ENCODE measurements at places on chromosomes 3 and 15.

DNA sequence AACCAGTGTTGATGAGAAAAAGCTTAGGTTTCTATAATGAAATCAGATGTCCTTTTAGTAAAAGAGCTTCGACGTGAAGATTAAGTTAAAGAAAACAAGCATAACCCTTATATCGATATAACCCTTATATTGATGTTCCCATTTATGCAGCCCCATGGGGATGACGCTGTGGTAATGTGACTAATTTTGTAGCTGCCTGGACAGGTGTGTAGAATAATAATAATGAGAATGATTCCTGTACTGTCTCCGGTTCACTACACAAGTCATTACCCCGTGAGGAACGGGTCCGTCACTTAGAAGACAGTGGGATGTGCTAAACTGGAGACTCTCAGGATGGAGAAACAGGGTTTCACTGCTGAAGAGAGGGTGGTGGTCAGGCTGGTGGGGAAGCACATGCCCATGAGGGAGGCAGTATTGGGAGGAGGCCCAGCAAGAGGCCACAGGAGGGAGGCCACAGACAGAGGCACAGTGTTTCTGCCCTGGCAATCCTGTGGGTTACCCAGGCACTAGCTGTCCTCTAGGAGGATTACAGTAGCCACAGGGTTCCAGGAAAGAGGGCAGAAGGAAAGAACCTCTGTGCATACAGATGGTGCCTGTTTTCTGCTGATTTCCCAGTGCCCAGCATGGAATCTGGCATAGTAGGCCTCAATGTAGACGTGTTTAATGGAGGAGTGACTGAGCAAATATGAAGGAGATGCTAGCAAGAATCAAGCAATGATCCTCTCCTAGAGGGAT is 191.1 kb upstream of the TSC22D2 start:
- no peak for DNase-seq

GRCh38 chr15:34358948-34359347 is 8.0 kb downstream of the LPCAT4 start:
- DNase-seq: no peak

DNA sequence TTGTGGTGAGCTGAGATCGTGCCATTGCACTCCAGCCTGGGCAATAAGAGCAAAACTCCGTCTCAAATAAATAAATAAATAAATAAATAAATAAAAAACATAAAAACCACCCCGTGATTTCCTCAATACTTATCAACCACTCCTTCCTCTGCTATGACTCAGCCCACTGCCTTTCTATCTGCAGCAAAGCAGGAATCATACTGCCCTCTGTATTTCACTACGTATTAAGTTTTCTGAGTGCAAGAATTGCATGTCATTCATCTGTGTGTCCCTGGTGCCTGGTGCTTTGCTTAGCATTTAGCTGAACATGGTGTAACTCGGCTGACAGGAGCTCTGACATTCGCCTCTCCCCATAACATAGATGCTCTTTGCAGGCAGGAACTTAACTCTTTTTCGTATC is 7.1 kb downstream of the LSG1 start:
- no peak for DNase-seq

DNA sequence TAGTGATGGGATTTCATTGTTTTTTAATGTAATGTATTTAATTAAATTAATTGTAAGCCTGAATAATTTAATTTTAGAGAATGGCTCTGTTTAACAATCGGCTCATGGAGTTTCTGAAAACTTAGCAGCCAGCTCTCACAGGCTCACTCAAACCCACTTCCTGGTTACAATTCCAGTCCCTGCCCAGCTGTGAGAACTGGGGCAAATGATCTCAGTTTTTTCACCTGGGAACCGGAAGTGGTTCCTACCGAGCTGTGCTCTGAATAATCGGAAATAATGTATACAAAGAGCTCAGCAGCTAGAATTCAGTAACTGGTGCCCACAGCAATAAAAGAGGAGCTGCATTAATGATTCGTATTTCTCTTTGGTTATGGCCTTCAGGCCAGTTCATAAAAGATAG is 244.3 kb upstream of the MCTP2 start:
- no peak for DNase-seq

GRCh38 chr15:65738649-65739048 is 53.4 kb downstream of the DENND4A start:
- no peak for DNase-seq

GRCh38 chr15:37586011-37586583 is 348.3 kb upstream of the TMCO5A start:
- no peak for DNase-seq

GRCh38 chr3:19734453-19734852 is 199.6 kb downstream of the EFHB start:
- DNase-seq: no peak

DNA sequence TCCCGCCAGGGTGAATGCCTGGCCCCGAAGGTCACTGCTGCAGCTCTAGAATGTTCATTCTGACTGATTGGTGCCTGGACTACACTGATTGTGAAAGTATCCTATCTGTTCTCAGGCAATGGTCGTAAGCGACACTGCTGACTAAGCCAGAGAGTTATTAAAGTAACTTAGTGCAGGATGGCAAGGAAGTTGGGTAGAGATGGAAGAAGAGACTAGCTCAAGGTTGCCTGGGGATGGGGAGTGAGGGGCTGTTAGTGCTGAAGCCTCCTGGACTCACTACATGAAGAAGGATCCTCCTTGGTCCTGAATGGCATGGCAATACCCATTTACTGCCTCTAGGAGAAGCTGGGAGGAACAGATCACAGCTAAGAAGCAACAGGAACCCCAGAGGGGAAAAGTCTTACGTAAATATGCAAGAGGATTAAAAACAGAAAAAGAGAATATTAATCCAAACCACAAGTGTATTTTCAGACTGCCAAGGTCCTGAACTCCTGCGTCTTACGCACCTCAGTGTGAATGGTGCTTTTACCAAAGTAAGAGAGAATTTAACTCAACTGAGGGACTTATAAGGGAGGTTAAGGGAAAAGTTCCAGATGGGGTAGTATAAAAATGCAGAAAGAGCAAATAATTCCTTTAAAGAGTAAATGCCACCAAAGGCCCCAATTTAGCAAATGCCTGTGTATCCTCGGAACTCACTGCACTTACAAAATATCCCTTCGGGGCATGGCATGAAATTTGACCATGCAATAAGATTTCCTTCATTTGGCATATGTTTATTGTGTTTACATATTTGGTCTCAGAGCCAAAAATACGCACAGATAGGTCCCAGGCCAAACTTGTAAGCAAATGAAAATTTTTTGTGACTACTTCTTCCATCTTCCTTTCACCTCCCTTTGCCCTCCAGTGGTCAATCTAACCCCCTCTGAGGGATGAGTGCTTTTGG is 64.0 kb upstream of the DGKG start:
- DNase-seq: no peak

- no peak for DNase-seq
Observed at GRCh38 chr3:39531066-39531465, 63.6 kb downstream of the MOBP start.

DNA sequence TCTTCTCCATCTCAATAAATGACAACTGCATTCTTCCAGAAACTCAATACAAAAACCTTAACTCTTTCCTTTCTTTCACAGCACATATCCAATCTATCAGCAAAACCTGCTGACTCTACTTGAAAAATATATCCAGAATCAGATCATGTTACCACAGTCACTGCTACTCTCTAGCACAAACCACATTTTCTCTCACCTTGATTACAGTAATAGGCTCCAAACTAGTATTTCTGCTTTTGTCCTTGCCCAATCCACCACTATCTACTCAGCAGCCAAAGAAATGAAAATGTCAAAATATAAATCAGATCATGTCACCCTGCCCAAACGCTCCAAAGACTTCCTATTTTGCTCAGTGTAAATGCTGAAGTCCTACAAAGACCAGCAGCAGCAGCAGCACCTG is 15.2 kb downstream of the TMCC1 start:
- no peak for DNase-seq

- DNase-seq: no peak
Observed at GRCh38 chr3:104642827-104643226, 723.9 kb upstream of the ALCAM start.

- DNase-seq: no peak
Observed at GRCh38 chr3:126963261-126964190, 19.4 kb upstream of the PLXNA1 start.

Measured in Right ventricle myocardium inferior (tissue), 1 donor.